HFF-Myc (cell line): ENCODE measurements at places on chromosomes 5 and 9.
A peak's percentile ranks its signal among the peaks of the same experiment; 100 is the strongest.

- peak; percentile 22 for DNase-seq
Measured at GRCh38 chr9:20292002-20292401, 330.3 kb downstream of the MLLT3 start.

DNA sequence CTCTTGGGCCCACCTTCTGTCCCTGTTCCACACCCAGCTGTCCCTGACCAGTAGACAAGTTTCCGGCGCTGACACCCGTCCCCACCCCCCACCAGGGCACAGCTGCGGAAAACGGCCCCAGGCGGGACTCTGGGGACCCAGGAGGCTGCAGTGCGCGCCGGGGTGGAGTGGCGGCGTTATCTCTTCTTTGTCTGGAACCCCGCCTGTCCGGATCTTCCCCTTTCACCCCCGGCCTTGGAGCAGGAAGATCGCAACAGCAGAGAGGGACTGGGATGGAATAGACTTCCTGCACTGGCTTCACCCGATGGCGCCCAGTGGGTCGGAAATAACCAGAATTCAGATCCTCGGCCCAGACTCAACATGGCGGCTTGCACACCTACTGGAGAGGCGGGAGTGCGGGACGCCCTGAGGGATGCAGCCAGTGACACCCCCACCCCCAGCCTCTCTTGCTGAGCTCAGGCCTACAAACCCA, 4.7 kb downstream of the PAX5 start:
- no peak for DNase-seq

GRCh38 chr9:109139851-109140250, 20.1 kb upstream of the TMEM245 start:
- no peak for DNase-seq

GRCh38 chr9:21110708-21111576, 30.7 kb downstream of the IFNW1 start:
- DNase-seq, result peak; percentile 77

DNA sequence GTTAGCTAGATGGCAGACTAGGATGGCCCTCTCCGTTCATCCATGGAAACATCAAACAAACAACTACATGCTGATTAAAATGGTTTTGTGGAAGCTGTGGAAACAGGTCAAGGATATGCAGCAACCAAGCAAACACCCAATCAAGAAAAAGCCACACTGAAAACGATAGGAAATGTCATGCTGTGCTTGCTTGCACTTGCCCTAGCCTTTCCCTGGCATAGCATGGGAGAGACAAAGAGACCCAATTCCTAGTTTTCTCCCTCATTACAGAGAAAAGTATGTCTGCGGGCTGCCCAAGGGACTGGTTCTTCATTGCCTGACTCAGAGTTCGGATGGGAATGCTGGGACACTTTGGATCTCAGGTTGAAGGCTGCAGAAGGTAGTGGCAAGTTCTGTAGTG, 98.7 kb downstream of the FANCC start:
- DNase-seq, result no peak

- no peak for DNase-seq
Measured at GRCh38 chr5:146059460-146060220, 45.7 kb downstream of the PLAC8L1 start.

DNA sequence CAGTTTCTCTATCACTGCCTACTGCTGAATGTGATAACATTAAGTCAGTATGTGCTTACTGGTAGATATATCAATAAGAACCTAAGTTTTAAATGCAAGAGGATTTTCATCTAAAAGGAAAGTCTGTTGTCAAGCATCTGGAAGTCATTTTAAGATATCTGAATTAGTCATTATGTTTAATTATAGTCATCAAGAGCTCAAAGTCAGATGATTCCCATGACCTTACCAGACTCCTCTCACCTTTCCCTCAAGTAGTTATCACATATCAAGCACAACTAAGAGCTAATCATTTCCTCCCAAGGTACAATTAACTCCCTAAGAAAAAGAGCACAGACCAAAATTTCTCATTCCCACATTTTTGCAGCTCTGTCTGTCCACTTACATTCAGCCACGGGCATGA, 45.5 kb downstream of the PUM3 start:
- no peak for DNase-seq

DNA sequence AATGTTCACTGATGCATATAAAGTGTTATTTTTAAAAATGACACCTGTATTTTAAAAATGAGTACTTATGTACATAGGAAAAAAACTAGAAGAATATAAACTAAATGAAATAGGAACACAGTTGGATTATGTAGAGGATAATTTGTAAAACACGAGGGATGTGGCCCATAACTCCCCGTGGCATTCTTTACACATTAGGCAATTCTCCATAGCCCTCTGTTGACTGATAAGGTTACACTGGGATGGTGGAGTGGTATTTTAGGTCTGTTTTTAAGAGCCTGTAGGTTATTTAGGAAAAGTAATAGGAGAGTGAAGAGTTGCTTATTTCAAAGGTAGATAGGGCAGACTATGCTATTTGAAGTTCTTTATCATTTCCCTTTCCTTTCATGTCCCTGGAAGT, 1.8 kb downstream of the CAVIN4 start:
- no peak for DNase-seq

- no peak for DNase-seq
Measured at GRCh38 chr5:151810449-151810848, 38.7 kb downstream of the G3BP1 start.

DNA sequence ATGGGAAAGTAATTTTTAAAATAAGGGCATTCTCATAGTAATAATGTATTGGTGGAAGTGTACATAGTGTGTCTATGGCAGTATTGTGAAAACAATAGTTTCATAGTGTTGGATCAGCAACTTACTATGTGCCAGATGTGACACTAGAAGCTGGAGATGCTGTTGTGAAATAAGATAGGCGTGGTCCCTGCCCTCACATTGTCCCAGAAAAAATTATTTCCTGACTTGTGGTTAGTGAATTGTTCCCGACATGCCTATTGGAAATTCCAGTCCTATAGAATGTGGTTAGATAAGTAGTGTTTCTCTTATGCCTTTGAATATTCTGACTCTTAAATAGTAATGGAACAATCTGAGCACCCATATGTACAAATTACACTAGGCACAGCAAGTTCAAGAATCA, 55.3 kb upstream of the MTAP start:
- DNase-seq, result no peak

GRCh38 chr9:114938687-114939575, 8.5 kb upstream of the TNFSF8 start:
- DNase-seq, result no peak

- DNase-seq, result no peak
Measured at GRCh38 chr5:68922172-68922987, 171.4 kb upstream of the SLC30A5 start.

DNA sequence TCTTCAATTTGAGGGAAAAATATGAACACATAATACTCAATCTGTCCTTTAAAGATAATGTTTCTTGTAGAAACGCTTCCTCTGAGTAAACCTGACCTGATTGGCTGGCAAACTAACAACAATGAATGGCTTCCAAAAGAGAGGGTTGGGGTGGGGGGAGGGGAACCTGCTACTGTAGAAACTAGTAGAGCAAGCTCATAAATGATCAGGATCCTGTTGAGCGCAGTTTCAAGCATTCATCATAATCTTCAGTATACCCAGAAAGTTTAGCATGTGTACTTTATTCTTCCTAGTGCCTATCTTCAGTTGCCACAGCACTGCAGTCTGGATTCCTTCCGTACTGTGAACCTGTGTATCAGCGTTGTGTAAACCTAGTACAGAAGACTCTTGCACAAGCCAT, 63.0 kb upstream of the FCHO2 start:
- DNase-seq, result no peak
